ENCODE measurements at places on chromosomes 7 and 10.

GRCh38 chr7:21261627-21262594, 166.0 kb upstream of the SP4 start:
- H3K27ac ChIP-seq, result no peak overlapping the region
- peak; percentile 76 for DNase-seq
- no peak overlapping the region for H3K4me3 ChIP-seq

GRCh38 chr7:123120286-123120685, 79.5 kb downstream of the SLC13A1 start:
- H3K36me3 ChIP-seq, result no peaks in the 10 kb centered on the region
- peaks cover 21% of the 10 kb centered on the region for H3K4me1 ChIP-seq
- H3K4me3 ChIP-seq, result no peak overlapping the region
- H3K27me3 ChIP-seq, result no peaks in the 10 kb centered on the region

GRCh38 chr10:50876429-50876828, 9.0 kb downstream of the A1CF start:
- DNase-seq, result no peak
- no peaks in the 10 kb centered on the region for H3K27me3 ChIP-seq
- no peak overlapping the region for H3K4me3 ChIP-seq

DNA sequence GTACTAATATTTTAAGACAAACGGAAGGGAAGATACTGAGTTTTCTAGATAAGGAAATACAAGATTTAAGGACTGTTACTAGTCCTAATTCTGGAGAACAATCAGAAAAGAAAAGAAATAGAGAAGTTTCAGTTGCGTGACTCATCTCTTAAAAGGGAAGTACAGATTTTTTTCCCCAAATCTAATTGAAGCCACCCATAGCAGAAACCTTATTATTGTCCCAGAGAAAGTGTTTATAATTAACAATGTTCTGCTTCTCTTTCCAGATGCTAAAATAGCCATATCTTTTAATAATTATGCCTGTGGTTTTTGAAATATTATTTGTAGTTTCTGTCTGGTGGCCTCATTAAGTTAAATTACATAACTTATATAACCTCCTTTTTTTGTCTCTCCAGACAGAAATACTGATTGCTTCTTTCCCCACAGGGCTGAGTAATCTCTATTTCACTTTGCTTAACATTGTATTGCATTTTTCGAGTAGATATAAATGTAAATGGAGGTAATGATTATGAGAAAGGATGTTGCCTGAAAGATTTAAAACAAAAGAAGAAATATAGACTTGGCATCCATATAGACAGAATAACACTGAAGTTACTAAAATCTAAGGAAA, 240.7 kb upstream of the MBL2 start:
- no peaks in the 10 kb centered on the region for H3K4me1 ChIP-seq
- H3K36me3 ChIP-seq, result no peaks in the 10 kb centered on the region
- H3K27ac ChIP-seq, result no peak overlapping the region
- H3K4me3 ChIP-seq, result no peak overlapping the region

DNA sequence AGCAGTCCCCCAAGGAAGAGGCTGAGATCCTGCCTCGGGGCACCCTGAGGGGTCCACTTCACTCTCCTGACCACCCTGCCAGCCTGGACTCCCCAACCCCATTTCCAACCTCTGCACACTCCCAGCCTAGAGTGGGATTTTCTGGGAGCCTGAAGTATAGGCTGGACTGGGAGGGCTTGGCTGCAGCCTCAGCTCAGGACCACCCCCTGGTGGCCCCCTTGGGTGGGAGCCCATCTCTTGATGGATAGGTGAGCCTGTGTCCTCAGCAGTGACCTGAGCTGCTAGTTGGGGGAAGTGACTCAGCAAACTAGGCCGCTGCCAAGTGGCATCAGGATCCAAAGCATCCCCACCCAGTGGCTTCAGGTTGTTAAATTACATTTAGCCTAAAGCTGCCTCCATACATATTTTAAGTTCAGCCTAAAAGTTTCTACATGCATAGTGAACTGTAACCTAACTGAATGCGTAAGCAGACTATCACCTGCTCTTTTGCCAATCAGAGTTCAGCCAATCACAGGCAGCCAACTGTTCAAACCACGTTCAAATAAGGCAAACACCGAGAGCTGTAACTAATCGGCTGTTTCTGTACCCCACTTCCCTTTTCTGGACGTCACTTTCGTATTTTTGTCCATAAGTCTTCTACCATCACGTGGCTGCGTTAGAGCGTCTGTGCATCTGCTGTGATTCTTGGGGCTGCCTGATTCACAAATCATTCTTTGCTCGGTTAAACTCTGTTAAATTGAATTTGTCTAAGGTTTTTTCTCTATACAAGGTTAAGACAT, 144.0 kb downstream of the PLPP4 start:
- no peak overlapping the region for H3K4me3 ChIP-seq
- H3K27me3 ChIP-seq, result no peaks in the 10 kb centered on the region
- no peaks in the 10 kb centered on the region for H3K36me3 ChIP-seq
- DNase-seq, result peak; percentile 66
- H3K27ac ChIP-seq, result no peak overlapping the region

- peak overlapping the region; percentile 96 for H3K27ac ChIP-seq
- H3K4me3 ChIP-seq, result no peak overlapping the region
- DNase-seq, result no peak
Measured at GRCh38 chr10:71268758-71269157, 50.3 kb upstream of the SLC29A3 start.

DNA sequence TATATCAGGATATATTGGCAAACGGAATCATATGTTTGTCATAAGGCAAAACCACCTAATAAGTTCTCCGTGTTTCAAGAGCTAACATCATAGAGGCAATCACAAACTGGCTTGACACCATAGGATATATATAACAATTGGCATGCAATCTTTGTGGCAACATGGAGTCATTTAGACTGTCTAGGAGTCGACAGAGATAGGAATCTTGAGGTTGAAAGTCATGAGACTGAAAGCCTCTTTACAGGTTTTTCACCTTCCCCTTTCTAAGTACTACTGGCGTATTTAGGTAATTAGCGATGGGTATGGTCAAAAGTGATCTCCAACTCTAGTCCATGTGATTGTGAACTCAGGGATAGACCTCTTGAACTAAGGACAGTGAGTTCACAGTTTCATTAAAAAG, 63.7 kb downstream of the THSD7A start:
- H3K4me1 ChIP-seq, result no peaks in the 10 kb centered on the region
- no peaks in the 10 kb centered on the region for H3K36me3 ChIP-seq
- H3K27me3 ChIP-seq, result no peaks in the 10 kb centered on the region
- H3K27ac ChIP-seq, result no peak overlapping the region
- no peak for DNase-seq

GRCh38 chr10:13837966-13838365, 251.2 kb downstream of the PRPF18 start:
- DNase-seq, result no peak
- H3K4me3 ChIP-seq, result no peak overlapping the region
- no peak overlapping the region for H3K27ac ChIP-seq
- peaks cover 11% of the 10 kb centered on the region for H3K4me1 ChIP-seq
- 0 out of 2 replicates have a peak, but pooled peaks cover 7% of the 10 kb centered on the region for H3K36me3 ChIP-seq

- peaks cover 18% of the 10 kb centered on the region for H3K4me1 ChIP-seq
- DNase-seq, result peak; percentile 34
- no peak overlapping the region for H3K27ac ChIP-seq
- H3K4me3 ChIP-seq, result no peak overlapping the region
- H3K36me3 ChIP-seq, result no peaks in the 10 kb centered on the region
Measured at GRCh38 chr10:105973360-105973759, 1191.1 kb downstream of the SORCS1 start.

DNA sequence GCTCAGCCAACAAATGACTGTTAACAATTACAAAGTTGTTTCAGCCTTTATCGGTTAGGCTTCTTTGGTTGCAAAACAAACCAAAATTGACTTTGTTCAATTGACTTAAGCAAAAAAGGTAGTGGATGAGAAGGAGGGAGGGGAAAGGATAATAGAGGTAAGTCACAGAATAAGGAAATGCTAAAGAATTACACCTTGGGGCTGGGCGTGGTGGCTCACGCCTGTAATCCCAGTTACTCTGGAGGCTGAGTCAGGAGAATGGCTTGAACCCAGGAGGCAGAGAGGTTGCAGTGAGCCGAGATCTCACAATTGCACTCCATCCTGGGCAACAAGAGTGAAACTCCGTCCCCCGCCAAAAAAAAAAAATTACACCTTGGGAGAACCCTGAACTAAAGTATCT, 41.4 kb downstream of the AHCYL2 start:
- peaks cover 43% of the 10 kb centered on the region for H3K4me1 ChIP-seq
- DNase-seq, result no peak
- no peak overlapping the region for H3K27ac ChIP-seq
- no peaks in the 10 kb centered on the region for H3K27me3 ChIP-seq

- H3K4me3 ChIP-seq, result no peak overlapping the region
- no peaks in the 10 kb centered on the region for H3K27me3 ChIP-seq
- H3K27ac ChIP-seq, result no peak overlapping the region
Measured at GRCh38 chr7:24119852-24120251, 164.1 kb upstream of the NPY start.

DNA sequence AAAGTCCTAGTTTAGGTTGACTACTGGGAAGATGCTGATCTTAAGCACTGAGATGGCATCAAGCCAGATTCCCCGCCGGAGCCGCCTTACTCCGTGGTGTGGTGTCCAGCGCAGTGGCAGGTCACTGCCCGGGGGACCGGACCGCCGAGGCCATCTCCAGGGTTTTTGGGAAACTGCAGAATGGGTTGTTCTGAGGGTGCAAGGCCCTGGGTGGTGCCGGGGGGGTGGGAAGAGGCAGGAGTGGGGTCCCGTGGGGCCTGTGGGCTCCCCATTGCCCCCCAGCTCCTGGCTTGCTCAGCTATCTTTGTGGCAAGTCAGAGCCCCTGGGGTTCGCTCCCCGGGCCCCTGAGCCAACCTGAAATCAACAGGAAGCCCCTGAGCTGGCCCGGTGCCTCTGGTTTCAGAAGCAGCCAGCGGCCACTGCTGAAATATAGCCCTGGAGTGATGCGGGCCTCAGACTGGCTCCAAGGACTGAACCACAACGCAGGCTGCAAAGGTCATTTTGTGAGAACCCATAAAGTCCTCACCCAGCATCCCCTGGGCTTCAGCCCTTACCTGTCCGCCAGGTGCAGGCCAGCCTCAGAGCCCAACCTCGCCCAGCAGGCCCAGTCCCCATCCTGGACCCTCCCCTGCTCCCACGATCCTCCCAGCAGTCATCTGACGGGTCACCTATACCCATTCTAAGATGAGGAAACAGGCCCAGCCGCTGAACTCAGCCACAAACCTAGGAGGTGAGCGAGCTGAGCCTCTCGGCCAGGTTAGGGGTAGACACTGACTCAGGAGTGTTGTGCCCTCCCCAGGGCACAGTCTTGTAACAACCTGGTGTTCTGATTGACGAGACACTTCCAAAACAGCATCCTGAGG, 102.7 kb downstream of the PDGFA start:
- H3K27me3 ChIP-seq, result no peaks in the 10 kb centered on the region
- no peak overlapping the region for H3K27ac ChIP-seq
- no peaks in the 10 kb centered on the region for H3K36me3 ChIP-seq
- no peak overlapping the region for H3K4me3 ChIP-seq

DNA sequence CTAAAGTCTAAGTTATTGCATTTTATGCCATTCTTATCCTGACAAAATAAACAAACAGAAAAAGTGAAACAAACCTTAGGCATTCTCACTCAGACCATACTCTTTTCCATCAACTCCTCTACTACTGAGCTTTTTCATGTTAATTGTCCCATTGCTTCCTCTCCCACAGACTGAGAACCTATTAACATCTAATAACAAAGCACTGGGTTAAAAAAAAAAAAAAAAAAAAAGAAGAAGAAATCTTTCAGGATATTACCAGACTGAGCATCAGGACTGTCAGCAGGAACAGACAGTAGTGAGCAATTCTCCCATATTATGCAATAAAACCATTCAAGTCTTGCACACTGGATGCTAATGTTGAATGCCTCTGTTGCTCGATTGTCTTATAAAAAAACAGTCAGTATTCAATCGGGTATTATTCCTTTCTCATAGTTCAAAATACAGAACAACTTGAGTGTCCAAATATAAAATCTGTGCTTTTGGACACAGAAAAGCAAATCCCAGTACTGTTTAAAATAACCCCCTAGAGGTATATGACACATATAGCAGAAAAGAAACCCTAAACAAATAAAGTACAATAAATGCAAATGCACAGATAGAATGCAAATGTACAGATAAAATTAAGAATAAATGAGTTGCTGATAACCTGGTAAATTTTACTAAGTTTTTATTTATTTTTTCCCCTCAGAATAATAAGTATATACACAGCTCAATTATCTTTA, 531.3 kb upstream of the LRRTM3 start:
- H3K27ac ChIP-seq, result no peak overlapping the region
- H3K4me3 ChIP-seq, result 0 out of 2 replicates have a peak overlapping the region, but pooled peaks have one; percentile 18
- H3K36me3 ChIP-seq, result no peaks in the 10 kb centered on the region
- peaks cover 23% of the 10 kb centered on the region for H3K4me1 ChIP-seq
- no peaks in the 10 kb centered on the region for H3K27me3 ChIP-seq

DNA sequence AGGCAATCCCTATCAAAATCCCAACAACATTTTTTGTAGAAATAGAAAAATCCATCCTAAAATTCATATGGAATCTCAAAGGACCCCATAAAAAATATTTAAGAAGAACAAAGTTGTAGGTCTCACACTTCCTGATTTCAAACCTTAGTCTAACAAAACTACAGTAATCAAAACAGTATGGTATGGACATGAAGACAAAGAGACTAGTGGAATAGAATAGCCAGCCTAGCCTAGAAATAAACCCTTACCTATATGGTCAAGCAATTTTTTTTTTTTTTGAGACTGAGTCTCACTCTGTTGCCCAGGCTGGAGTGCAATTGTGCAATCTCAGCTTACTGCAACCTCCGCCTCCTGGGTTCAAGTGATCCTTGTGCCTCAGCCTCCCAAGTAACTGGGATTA, 3.6 kb upstream of the TMEM120A start:
- H3K36me3 ChIP-seq, result no peaks in the 10 kb centered on the region
- DNase-seq, result no peak
- no peak overlapping the region for H3K4me3 ChIP-seq
- H3K27me3 ChIP-seq, result no peaks in the 10 kb centered on the region

GRCh38 chr7:146902728-146903127, 786.1 kb downstream of the CNTNAP2 start:
- no peak overlapping the region for H3K27ac ChIP-seq
- no peak for DNase-seq
- no peak overlapping the region for H3K4me3 ChIP-seq
- H3K27me3 ChIP-seq, result no peaks in the 10 kb centered on the region

GRCh38 chr10:14798636-14799035, 23.9 kb upstream of the FAM107B start:
- no peaks in the 10 kb centered on the region for H3K27me3 ChIP-seq
- no peak for DNase-seq
- no peaks in the 10 kb centered on the region for H3K4me1 ChIP-seq
- H3K4me3 ChIP-seq, result no peak overlapping the region
- no peak overlapping the region for H3K27ac ChIP-seq
- H3K36me3 ChIP-seq, result no peaks in the 10 kb centered on the region

- no peaks in the 10 kb centered on the region for H3K4me1 ChIP-seq
- no peak for DNase-seq
- no peaks in the 10 kb centered on the region for H3K36me3 ChIP-seq
- H3K27ac ChIP-seq, result no peak overlapping the region
- H3K4me3 ChIP-seq, result no peak overlapping the region
Measured at GRCh38 chr10:52720018-52720417, 52.6 kb downstream of the MBL2 start.

- peak overlapping the region; percentile 79 for H3K4me3 ChIP-seq
- peaks cover 50% of the 10 kb centered on the region for H3K4me1 ChIP-seq
- peaks cover 4% of the 10 kb centered on the region for H3K36me3 ChIP-seq
Measured at GRCh38 chr10:30436191-30436611, 2.2 kb downstream of the MAP3K8 start.

- H3K27me3 ChIP-seq, result no peaks in the 10 kb centered on the region
- peaks cover 14% of the 10 kb centered on the region for H3K4me1 ChIP-seq
- no peak for DNase-seq
- no peaks in the 10 kb centered on the region for H3K36me3 ChIP-seq
- H3K27ac ChIP-seq, result no peak overlapping the region
Measured at GRCh38 chr10:84546609-84547008, 218.2 kb downstream of the CCSER2 start.
